ENCODE measurements at places on chromosomes 1 and 21.

DNA sequence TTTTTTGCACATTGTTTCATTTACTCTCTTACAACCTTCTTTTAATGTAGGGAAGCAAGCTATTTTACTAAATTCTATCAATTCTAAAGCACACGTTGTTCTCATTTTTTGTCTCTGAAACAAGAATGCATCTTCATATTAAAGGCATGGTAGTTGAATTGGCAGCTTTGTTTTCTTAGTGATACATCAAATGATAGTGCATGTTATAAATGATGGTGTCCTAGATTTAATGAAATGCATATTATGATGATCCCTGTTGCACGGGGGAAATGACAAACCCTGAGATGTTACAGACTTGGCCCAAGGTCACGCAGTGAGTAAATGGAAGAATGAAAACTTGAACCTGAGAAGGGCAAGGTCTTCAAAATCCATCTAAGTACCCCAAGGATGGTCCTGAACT lies 213.1 kb downstream of the KAZN start:
- no peak for DNase-seq

GRCh38 chr1:229757226-229757625 lies 131.2 kb downstream of the URB2 start:
- DNase-seq = no peak

DNA sequence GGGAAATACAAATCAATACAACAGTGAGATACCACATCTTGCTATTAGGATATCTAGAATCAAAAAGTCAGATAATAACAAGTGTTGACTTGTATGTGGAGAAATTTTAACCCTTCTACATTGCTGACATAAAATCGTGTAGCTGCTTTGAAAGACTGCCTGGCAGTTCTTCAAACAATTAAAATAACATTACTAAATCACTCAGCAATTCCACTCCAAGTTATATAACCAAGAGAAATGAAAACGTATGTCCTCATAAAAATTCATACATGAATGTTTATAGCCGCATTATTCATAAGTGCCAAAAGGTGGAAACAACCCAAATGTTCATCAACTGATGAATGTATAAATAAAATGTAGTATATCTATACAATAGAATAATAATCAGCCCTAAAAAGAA lies 164.6 kb downstream of the RASAL2 start:
- DNase-seq = no peak

GRCh38 chr1:53501065-53502005 lies 42.1 kb downstream of the DMRTB1 start:
- no peak for DNase-seq

- no peak for DNase-seq
These were observed 11.6 kb upstream of the TTC39A start for GRCh38 chr1:51341876-51342496.

GRCh38 chr1:232684371-232685105 lies 54.6 kb upstream of the SIPA1L2 start:
- no peak for DNase-seq

- DNase-seq = no peak
These were observed 16.8 kb downstream of the LAMC1 start for GRCh38 chr1:183039985-183040447.

DNA sequence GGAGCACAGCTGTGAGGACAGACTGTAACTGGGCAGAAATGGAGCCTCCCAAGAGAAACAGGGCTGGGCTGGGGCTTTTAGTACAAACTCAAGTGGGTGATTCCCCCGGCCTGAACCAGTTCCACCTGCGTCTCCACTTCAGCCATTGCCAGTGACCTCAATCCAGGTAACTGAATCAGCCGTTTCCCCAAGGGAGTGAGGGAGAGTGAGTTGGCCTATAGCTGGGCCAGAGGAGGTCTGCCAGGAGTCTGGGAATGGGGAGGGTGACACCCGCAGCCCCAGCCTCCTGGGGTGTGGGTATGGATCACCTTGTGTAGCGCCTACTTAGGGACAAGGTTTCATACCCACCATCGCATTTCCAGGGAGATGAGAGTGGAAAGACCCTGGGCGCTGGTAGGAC lies 8.5 kb downstream of the SLC26A9 start:
- no peak for DNase-seq

DNA sequence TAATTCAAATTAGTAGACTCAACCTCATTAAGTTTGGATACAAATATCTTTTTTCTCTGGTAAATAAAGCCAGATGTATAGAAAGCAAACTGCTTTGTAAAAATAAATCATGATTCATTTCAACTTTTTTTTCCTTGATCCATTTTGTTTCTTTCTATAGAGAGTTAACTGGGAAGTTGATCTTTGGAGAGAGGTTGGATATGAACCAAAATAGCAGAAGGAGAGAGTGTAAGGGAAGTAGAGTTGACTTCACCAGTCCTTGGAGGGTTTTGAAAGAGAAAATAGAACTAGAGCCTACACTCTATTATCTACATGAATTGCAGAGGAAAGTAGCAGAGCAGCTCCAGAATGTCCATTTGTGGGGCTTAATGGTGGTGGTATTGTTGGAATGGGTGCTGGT lies 243.8 kb downstream of the ADGRL2 start:
- DNase-seq = no peak

- DNase-seq = no peak
These were observed 18.9 kb upstream of the LRP8 start for GRCh38 chr1:53346814-53347176.

DNA sequence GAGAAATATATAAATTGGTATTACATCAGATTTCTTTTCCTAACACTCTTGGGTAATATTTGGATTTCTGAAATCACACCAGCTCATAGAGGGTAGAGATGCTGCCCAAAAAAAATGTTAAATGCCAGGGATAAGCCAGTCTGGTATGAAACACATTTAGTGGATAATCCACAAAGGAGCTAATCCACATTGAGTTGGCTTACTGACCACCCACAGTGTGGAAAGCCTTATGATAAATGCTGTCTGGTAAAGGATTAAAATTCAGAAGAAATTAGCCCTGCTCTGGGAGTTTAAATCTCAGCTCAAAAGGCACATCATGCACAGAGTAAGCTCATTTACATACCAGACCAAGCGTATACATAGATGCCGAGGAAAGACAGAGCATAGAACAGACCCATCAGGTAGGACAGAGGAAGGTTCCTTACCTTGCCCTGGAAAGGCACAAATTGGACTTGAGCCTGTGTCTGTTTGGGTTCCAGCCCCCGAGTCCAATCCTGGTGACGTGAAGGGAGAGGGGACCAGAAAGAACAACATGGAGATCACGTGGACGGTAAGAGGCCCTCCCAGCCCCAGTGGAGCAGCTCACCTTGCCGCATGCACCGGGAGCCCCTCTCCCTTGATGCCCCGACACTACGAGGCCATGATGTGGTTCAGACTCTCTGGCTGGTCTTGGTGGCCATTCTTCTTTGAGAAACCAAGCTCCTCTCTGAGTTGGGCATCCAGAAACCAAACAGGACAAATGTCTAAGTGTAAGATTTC lies 62.9 kb upstream of the CNTN2 start:
- DNase-seq = no peak

GRCh38 chr1:213931836-213932235 lies 55.9 kb upstream of the PROX1 start:
- no peak for DNase-seq

GRCh38 chr21:41425588-41425953 lies 468 bp upstream of the MX1 start:
- peak; percentile 30 for DNase-seq

- DNase-seq = peak; percentile 30
These were observed 3.7 kb upstream of the FNDC7 start for GRCh38 chr1:108708691-108709660.

DNA sequence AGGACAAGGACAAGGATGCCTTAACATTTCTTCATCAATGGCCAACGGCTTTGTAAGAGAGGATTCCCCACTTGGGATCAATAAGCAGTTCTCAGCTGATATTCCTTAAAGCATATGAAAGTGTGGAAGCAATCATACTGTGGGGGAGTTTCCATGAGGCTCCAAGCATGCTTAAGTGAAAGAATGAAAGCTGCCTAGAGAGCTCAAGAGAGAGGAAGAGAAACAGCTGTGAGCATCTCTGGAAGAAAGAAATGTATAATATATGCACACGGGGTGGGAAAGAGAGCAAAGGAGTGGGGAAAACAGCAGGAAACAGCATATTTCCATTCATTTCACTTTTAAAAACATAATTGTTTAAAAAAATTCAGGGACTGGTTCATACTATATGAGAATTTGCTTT lies 94.7 kb upstream of the WARS2 start:
- DNase-seq = no peak

GRCh38 chr1:209642816-209643215 lies 9.4 kb downstream of the LAMB3 start:
- DNase-seq = no peak

DNA sequence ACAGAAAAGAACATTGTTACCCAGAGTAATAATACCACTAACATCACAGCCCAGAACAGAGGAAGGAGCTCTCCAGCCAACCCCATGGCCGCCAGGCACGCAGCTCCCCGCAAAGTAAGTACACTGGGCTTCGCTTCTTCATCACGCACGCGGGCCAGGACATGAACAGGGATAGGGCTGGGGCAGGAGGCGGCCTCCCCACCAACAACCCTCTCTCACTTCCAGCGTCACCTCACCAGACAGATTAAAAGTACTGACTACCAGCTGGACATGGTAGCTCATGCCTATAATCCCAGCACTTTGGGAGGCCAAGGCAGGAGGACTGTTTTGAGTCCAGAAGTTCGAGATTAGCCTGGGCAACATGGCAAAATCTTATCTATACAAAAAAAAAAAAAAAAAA lies 78.3 kb downstream of the NPHP4 start:
- DNase-seq = no peak

- DNase-seq = peak; percentile 71
These were observed 67.4 kb downstream of the ARHGEF10L start for GRCh38 chr1:17606826-17607440.

GRCh38 chr1:50615036-50615750 lies 191.9 kb upstream of the DMRTA2 start:
- no peak for DNase-seq

- DNase-seq = no peak
These were observed 36.5 kb upstream of the RIPK4 start for GRCh38 chr21:41803316-41803715.

All from inflammatory macrophage treated with lipopolysaccharide for 4 hours (primary cell).